ENCODE measurements at places on chromosomes 6 and 20.

GRCh38 chr6:126051791-126052190 lies 65.5 kb downstream of the TRMT11 start:
- no peak for DNase-seq

DNA sequence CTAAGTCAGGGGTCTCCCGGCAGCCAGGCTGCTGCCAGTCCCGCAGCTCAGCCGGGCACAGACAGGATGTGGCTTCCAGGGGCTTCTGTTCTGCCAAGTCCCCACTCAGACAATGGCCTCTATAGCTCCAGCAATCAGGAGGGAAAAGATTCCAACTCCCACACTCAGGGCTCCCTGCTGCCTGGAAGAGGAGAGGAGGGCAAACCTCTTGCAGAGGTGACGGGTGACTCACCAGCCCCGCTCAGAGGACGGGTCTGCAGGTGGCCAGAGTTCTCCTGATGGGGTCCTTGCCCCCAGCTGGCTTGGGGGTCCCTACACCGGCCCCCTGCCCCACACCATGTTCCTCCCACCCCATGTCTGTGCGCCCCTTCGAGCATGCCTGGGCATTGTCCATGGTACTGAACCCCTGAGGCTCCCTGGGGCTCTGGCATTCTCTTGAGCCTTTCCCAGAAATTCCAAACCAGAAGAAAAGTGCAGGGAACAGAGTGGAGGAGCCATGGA lies 32.6 kb downstream of the NTSR1 start:
- DNase-seq, result no peak

GRCh38 chr6:151025076-151025475 lies 159.6 kb downstream of the MTHFD1L start:
- DNase-seq, result no peak

DNA sequence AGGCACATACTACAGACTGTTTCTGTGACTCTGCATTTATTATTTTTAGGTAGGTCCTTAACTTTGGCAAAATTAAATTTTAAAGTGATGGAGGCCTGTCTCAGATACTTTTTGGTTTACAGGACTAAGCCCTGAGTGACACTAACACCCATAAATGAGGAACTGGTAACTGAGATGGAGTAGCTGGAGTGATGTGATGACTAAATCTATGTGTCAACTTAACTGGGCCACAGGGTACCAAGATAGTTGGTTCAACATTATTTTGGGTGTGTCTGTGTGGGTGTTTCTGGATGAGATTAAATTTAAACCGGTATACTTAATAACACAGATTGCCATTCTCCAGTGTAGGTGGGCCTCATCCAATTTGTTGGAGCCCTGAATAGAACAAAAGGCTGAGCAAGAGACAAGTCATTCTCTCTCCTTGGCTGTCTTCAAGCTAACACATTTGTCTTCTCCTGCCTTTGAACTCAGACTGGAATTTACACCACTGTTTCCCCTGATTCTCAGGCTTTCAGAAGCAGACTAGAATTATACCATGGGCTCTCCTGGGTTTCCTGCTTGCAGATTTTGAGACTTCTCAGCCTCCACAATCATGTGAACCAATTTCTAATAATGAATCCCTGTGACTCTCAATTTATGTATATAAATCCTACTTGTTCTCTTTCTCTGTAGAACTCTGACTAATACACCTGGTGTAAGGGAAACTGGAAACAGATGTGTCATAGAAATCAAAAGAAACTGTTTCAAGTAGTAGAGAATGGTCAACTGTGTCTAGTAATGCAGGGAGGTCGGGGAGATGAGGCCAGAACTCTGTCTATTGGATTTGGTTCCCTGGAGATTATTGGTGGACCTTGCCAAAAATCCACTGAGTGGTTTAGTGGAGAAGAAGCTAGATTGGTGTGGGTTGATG lies 579.2 kb downstream of the EPM2A start:
- DNase-seq, result no peak

GRCh38 chr6:170545405-170545804 lies 7.7 kb downstream of the PSMB1 start:
- DNase-seq, result no peak

GRCh38 chr6:158165919-158166416 lies 2.1 kb downstream of the SERAC1 start:
- no peak for DNase-seq

DNA sequence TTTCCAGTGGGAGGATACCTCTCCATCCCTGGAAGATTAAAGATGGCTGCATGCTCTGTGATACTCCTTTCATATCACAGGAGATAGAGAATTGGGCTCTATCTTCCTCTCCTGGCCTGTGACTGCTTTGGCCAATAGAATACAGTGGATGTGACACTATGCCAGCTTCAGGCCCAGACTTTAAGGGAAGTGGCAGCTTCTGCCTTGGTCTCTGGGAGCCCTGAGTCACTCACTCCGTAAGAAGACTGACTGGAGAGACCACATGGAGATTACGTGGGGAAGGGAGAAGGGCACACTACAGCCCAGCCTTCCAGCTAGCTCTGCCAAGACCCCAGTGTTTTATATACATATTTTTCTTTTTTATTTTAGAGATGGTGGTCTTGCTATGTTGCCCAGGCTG lies 10.4 kb upstream of the MMP9 start:
- no peak for DNase-seq

GRCh38 chr20:20404633-20405032 lies 36.7 kb downstream of the INSM1 start:
- DNase-seq, result no peak

- DNase-seq, result no peak
Measured at GRCh38 chr6:79564636-79565035, 27.4 kb upstream of the LCA5 start.

- DNase-seq, result no peak
Measured at GRCh38 chr6:88683734-88684133, 279.7 kb downstream of the RNGTT start.

DNA sequence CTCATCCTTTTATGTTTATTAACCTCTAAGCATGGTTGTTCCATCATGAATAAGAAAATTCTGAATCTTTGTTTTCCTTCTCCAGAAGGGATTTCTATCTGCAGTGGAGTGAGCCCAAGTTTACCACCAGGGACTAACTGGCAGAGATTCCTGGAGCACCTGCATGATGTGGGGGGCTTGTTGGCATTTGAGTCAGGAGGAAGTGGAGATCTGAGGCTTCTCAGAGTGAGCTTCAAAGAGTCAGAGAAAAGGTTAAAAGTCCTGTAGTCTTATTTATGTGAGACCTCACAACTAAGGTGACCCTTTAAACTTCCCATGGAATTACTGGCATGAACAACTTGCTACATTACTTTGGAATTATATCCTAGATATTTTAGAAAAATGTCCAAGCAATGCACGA lies 138.1 kb upstream of the SLC24A3 start:
- no peak for DNase-seq

DNA sequence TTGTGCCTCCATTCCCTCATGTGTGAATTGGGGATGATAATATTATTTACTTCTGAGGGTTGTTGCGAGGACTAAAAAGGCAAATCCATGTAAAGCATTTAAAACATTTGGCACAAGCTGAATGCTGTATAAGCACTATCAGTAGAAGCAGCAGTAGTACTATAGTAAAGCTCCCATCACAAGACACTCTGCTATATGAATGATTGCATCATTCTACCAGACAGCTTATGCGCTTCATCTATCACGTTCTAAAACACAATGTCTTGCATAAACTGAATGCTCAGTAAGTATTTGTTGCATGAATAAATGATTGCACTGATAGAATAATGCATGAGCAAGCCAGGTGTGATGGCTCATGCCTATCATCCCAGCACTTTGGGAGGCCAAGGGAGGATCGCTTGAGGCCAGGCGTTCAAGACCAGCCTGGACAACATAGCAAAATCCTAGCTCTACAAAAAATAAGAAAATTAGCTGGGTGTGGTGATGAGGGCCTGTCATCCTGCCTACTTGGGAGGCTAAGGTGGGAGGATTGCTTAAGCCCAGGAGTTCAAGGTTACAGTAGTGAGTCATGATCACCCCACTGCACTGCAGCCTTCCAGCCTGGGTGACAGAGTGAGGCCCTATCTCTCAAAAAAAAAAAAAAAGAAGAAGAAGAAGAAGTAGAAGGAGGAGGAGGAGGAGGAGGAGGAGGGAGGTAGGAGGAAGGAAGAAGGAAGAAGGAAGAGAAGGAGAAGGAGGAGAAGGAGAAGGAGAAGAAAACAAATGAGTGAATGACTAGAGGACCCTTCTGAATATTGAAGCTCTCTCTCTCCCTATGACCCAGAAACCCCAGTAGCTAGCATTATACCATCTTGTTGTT lies 50.0 kb upstream of the FOXO3 start:
- no peak for DNase-seq

- DNase-seq, result no peak
Measured at GRCh38 chr20:10846766-10847165, 173.0 kb upstream of the JAG1 start.

- DNase-seq, result no peak
Measured at GRCh38 chr20:53513168-53513488, 80.5 kb downstream of the ZNF217 start.

DNA sequence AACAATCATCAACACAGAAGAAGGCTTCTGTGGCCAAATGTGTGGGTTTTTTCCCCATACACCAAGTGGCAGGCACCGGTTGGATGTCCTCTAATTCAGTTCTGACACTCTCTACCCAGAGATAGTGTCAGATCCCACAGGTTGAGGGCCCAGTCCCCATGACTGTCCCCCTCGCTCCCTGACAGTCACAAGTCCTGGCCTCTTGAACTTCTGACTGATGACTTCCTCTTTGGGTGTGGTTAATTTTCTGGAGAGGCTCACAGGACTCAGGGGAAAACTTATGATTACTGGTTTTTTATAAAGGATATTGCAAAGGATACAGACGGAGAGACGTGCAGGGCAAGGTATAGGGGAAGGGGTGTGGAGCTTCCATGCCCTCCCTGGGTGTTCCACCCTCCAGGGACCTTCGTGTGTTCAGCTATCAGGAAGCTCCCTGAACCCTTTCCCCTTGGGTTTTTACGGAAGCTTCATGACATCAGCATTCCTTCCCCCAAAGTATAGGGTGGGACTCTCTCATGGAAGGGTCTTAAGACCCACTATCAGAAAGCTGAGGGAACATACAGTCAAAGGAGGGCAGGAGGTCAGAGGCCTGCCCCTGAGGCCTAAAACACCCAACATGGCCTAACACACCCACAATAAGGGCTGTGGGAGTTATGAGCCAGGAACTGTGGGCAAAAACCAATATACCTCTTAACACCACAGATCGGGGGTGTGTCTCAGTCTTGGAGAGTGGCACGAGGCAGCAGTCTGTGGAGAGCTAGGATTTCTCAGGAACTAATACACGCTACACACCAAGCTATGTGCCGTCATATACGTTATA lies 33.3 kb downstream of the FARS2 start:
- DNase-seq, result no peak

- DNase-seq, result no peak
Measured at GRCh38 chr6:17504005-17504404, 96.1 kb upstream of the FAM8A1 start.

GRCh38 chr20:24136659-24137246 lies 148.2 kb upstream of the GGTLC1 start:
- no peak for DNase-seq

DNA sequence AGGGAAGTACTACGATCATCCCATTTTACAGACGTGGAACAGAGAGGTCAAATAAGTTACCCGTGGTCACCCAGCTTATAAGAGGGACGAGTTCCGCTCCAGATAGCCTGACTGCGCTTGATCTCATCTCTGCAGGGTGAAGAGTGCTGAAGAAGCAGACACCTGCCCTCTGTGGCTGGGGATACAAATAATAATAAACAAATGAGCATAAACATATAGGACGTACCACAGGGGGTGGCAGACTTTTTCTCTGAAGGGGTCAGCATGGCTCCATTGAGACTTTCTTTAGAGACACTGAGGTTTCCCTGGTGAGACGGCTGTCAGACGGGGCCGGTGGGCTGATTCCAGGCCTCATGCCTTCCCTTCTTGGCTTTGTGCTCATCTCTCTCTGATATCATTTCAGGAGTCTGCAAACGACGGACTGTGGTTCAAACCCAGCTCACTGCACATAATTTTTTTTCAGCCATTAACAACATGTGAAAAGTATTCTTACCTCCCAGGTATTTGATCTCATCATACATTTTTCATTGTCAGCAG lies 47.1 kb downstream of the IRF4 start:
- no peak for DNase-seq

DNA sequence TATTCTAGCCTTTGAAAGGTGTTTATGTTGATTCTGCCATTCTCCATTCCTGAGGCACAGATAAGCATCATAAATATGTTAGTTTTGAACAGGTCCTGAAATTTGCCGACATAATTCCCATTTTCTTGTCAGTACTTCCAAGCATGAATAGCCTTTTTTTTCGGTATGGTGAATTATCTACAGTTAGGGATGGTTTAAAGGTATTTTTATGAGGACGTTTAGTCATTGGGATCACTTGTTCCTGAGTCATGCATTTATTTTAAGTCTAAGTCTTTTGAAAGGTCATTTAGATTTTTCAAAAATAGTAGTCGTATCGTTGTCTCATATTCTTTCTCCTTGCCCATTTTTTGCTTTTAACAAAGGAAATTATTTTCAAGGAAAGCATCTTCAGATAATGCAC lies 98.7 kb downstream of the PHACTR3 start:
- no peak for DNase-seq

DNA sequence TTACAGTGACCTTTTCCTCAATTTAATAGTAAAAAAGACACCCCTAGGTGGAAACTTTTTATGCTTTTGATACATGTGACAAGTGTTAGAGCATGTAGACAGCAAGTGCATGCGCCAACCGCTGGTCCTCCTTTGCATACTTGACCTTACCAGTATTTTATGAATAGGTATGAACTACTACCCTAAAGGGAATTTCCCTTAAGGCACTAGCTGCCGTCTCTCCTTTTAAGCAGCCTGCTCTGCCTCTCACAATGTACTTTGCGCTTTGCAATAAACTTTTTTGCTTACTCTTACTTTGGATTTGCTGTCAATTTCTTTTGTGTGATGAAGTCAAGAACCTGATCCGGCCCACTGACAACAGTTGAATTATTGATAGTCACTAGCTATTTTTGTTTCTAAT lies 50.6 kb upstream of the ZNF133 start:
- DNase-seq, result no peak

GRCh38 chr6:52317211-52317610 lies 32.7 kb upstream of the MCM3 start:
- DNase-seq, result no peak

- no peak for DNase-seq
Measured at GRCh38 chr6:165811512-165811911, 148.5 kb upstream of the PDE10A start.
